ENCODE measurements at places on chromosomes 7 and 10. TPM values are rescaled to one million over a fixed set of nuclear protein-coding genes. Genes with fewer than 3 reads are reported as not detected.
A peak's percentile ranks its signal among the peaks of the same experiment; 100 is the strongest.

GRCh38 chr10:124289851-124290795 is 128.6 kb downstream of the OAT start:
- no peak overlapping the region for H3K27ac ChIP-seq
- no peak overlapping the region for H3K4me3 ChIP-seq
- H3K36me3 ChIP-seq: no peaks in the 10 kb centered on the region
- DNase-seq: no peak
- H3K4me1 ChIP-seq: peaks cover 17% of the 10 kb centered on the region
- H3K27me3 ChIP-seq: no peaks in the 10 kb centered on the region

ZDHHC16 gene
- 58.1 TPM for total RNA-seq

GIMAP5 gene
- not detected for total RNA-seq

DNA sequence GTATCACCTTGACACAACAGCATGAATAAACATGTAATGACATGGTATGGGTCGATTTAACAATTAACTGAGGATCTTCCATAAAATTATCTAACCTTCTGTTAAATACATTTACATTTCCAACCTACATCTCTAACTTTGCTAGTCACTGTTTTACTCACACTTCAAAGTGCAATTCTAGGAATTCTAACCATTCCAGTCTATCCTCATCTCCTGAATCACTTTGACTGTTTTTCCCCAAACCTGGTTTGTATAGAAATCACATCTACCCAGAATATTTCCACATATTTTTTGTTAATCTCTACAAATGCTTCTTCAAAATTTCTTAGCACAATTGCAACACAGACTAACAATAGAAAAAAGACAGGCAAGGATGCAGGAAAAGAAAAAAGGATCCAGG is 6.2 kb downstream of the ABI1 start:
- DNase-seq: no peak
- H3K36me3 ChIP-seq: peaks cover 6% of the 10 kb centered on the region
- no peak overlapping the region for H3K27ac ChIP-seq
- H3K4me3 ChIP-seq: no peak overlapping the region

DNA sequence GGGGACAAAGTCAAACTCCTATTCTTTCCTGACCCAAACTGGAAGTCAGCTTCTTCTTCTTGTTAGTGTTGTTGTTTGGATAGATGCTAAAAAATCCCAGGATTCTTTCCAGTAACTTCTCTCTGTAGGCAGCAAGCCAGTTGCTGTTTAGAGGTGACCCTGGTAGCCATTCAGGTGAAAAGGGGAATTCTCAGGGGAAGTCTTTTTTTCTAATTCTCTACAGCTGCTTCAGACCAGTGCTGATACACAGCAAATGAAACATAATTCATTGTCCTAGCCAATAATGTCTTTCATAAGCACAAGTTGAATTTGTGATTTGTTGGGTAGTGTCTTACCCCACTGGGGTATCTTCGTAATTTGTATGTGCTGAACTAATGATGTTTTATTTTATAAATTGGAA is 357.3 kb downstream of the BBS9 start:
- H3K4me1 ChIP-seq: peaks cover 14% of the 10 kb centered on the region
- DNase-seq: no peak
- no peak overlapping the region for H3K4me3 ChIP-seq

- no peak overlapping the region for H3K27ac ChIP-seq
- H3K27me3 ChIP-seq: no peaks in the 10 kb centered on the region
- peaks cover 12% of the 10 kb centered on the region for H3K4me1 ChIP-seq
- H3K36me3 ChIP-seq: no peaks in the 10 kb centered on the region
Measured at GRCh38 chr7:129161524-129162225, 17.2 kb downstream of the TSPAN33 start.

DNA sequence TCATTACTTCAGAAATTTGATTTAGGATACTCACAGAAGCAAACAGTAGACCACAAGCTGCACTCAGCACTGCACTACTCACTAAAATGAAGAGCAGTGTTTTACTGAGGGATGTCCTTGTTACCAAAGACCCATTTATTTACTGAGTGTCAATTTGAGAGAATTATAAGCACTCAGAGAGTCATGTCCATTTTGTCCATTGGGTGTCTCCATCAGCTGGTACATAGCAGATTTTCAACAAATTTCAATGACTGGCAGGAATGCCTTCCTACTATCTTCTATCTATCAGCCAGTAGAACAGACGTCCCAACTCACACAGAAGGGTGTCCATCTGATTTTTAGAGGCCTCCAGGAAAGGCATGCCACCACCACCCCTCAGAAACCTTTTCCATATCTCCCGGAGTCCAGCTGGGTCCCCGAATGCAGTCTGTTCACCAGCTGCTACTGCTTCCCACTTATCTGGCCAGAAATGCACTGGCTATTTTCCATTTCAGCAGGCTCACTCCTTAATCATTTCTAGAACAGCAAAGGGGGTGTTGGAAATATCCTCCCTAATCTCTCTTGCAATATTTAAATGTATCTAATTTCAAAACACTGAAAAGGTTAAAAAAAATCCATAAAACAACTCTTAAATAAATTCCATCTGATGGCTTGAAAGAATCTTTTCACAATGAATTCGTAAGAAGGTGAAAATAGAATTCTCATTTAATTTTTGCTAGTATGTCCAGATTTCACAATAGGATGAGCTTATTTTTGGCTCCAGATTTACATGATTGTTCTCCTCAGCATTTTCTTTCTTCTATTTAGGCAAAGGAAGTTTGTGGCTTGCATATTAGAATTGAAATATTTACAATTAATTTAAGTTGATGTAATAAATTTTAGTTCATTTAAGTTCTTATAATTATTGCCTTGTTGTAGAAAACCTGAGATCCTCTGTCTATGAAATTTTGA is 1164.0 kb upstream of the CELF2 start:
- DNase-seq: no peak
- H3K36me3 ChIP-seq: peaks cover 2% of the 10 kb centered on the region
- H3K4me3 ChIP-seq: no peak overlapping the region
- no peak overlapping the region for H3K27ac ChIP-seq

DNA sequence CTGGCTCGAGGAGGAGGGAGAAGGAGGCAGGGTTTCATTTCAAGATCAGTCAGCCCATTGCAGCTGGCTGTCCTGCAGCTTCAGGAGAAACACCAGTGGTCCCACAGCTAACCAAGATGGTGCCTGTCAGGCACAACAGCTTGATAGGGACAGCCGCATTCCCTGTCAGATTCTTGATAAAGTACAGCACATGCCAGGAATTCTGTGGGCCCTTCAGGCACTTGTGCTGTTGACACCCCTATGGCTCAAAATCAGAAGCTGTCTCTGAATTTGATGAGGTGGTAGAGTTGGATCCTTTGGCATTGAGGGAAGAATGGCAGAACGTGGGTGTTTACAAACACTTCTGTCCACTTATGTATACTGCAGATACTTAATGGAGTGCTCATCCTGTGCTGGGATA is 354.3 kb downstream of the KCNMA1 start:
- no peaks in the 10 kb centered on the region for H3K4me1 ChIP-seq
- no peak for DNase-seq
- no peak overlapping the region for H3K27ac ChIP-seq
- no peaks in the 10 kb centered on the region for H3K36me3 ChIP-seq

GRCh38 chr10:21308946-21309345 is 216.5 kb downstream of the SKIDA1 start:
- H3K4me1 ChIP-seq: peaks cover 17% of the 10 kb centered on the region
- no peak overlapping the region for H3K4me3 ChIP-seq
- no peaks in the 10 kb centered on the region for H3K27me3 ChIP-seq
- H3K36me3 ChIP-seq: no peaks in the 10 kb centered on the region
- H3K27ac ChIP-seq: no peak overlapping the region
- DNase-seq: no peak

GRCh38 chr10:120841522-120842189 is 9.5 kb upstream of the WDR11 start:
- no peak for DNase-seq
- H3K36me3 ChIP-seq: no peaks in the 10 kb centered on the region
- no peak overlapping the region for H3K4me3 ChIP-seq

DNA sequence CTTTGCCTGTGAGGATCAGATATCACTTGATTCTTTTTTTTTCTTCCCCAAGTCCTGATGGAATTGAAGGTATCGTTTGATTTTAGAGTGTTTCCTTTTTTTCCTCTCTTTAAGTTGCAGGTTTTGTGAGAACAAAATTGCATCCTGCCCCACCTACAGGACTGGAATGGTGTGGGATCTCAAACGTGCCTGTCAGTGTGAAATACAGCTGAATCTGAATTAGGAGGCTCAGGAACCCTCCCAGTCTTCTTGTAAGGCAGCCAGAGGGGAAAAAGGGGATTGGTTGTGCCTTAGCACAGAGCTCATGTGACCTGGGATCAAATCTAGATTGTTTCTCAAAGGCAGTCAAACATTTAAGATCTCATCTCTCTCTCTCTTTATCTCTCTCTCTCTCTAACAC is 32.7 kb upstream of the KLHL7 start:
- DNase-seq: no peak
- H3K4me3 ChIP-seq: no peak overlapping the region
- H3K27me3 ChIP-seq: peaks cover 10% of the 10 kb centered on the region
- peak overlapping the region; percentile 4 for H3K27ac ChIP-seq

SLC26A5 gene
- not detected for total RNA-seq

GRCh38 chr10:70592186-70592735 is 10.3 kb downstream of the PRF1 start:
- peaks cover 6% of the 10 kb centered on the region for H3K27me3 ChIP-seq
- H3K4me3 ChIP-seq: no peak overlapping the region
- no peak for DNase-seq
- no peaks in the 10 kb centered on the region for H3K36me3 ChIP-seq

GRCh38 chr10:24465891-24466818 is 257.2 kb downstream of the KIAA1217 start:
- DNase-seq: no peak
- H3K27ac ChIP-seq: no peak overlapping the region
- H3K27me3 ChIP-seq: no peaks in the 10 kb centered on the region
- no peak overlapping the region for H3K4me3 ChIP-seq

GRCh38 chr7:43753271-43753810 is 5.1 kb upstream of the BLVRA start:
- H3K36me3 ChIP-seq: no peaks in the 10 kb centered on the region
- H3K4me1 ChIP-seq: peaks cover 5% of the 10 kb centered on the region
- H3K4me3 ChIP-seq: no peak overlapping the region
- H3K27ac ChIP-seq: no peak overlapping the region
- peaks cover 28% of the 10 kb centered on the region for H3K27me3 ChIP-seq

GRCh38 chr10:43223056-43223455 is 43.8 kb downstream of the RASGEF1A start:
- DNase-seq: no peak
- peaks cover 46% of the 10 kb centered on the region for H3K27me3 ChIP-seq

GRCh38 chr10:25875556-25876165 is 58.4 kb upstream of the MYO3A start:
- no peak overlapping the region for H3K27ac ChIP-seq
- H3K4me1 ChIP-seq: no peaks in the 10 kb centered on the region
- no peaks in the 10 kb centered on the region for H3K36me3 ChIP-seq
- no peak overlapping the region for H3K4me3 ChIP-seq

ATOH7 gene
- 0.20 TPM for total RNA-seq

DNA sequence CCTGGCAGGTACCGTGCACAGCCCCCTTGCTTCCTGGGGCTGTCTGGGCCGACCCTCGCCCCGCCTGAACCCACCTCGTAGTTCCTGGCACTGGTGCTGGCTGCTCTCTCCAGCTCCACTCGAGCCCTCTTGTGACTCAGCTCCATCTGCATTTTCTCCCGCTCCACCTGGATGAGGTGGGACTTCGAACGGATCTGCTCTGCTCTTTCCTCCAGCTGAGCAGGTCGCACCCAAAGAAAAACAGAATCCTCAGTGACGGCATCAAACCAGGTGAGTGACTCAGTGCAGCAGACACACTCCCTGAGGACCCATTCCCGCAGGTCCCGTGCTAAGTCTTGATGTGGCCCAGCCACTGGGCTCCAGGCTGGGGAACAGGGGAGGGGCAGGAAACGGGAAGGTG is 7.4 kb downstream of the MAD1L1 start:
- H3K27ac ChIP-seq: no peak overlapping the region
- DNase-seq: no peak
- peaks cover 10% of the 10 kb centered on the region for H3K36me3 ChIP-seq
- H3K4me3 ChIP-seq: no peak overlapping the region
- H3K27me3 ChIP-seq: no peaks in the 10 kb centered on the region
- H3K4me1 ChIP-seq: no peaks in the 10 kb centered on the region

CRHR2 gene
- total RNA-seq: 0.18 TPM

DNA sequence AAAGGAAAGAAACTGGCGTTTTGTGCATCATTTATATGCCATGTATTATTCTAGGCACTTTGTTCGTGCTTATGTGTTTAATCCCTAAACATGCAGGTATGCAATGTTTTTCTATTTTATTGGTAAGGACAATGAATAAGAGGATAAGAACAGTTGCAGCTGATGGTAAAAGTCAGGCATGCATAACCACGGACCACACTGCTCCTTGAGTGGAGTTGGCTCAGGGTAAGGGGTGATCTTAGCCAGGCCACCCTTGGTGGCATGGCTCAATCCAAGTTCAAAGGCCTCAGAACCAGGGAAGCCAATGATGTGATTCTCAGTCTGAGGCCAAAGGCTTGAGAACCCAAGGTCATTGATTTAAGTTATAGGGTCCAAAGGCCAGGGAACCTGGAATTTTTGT is 1068.1 kb downstream of the NRG3 start:
- DNase-seq: no peak
- no peak overlapping the region for H3K27ac ChIP-seq
- peaks cover 3% of the 10 kb centered on the region for H3K36me3 ChIP-seq
- no peaks in the 10 kb centered on the region for H3K4me1 ChIP-seq

DNA sequence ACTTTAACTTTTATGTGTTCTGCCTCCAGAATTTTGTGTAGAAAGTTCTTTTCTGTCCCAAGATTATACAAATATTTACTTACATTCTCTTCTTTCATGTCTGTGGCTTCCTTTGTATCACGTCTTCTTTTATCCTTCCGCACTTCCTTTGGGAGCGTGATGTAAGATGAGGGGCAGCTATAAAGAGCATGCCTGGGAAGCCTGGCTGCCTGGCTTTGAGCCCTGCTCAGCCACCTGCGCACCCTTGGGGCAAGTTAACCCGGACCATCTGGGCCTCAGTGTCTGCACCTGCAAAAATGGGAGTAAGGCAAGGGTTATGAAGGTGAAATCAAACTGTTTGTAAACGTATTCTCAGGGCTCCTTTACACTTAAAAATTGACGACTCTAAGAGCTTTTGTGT is 25.2 kb downstream of the PALD1 start:
- no peaks in the 10 kb centered on the region for H3K36me3 ChIP-seq
- no peak overlapping the region for H3K4me3 ChIP-seq
- H3K4me1 ChIP-seq: peaks cover 60% of the 10 kb centered on the region
- no peak overlapping the region for H3K27ac ChIP-seq
- DNase-seq: no peak

DNA sequence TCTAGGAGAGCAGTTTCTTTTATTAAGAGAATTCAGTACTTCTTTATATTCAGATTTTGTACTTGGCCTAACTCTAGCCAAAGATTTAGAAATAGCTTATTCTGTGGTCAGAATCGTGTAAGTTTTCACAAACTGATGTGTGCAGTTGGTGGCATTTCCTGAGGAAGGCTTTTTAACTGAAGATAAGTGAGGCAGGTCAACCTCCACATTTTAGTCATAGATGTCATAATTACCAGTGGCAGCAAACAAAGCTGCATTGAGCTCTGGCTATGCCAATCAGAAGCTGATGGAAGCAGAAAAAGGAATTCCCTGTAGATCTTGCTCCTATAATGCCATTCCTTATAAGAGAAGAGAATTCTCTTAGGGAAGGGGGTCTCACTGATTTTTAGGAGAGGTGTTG is 141.3 kb upstream of the SP8 start:
- H3K4me3 ChIP-seq: no peak overlapping the region
- no peak for DNase-seq
- peaks cover 8% of the 10 kb centered on the region for H3K36me3 ChIP-seq
- no peak overlapping the region for H3K27ac ChIP-seq

- no peak overlapping the region for H3K4me3 ChIP-seq
- no peaks in the 10 kb centered on the region for H3K36me3 ChIP-seq
- H3K27me3 ChIP-seq: no peaks in the 10 kb centered on the region
- no peak overlapping the region for H3K27ac ChIP-seq
- no peak for DNase-seq
Measured at GRCh38 chr10:13594641-13595040, 7.9 kb downstream of the PRPF18 start.

Measured in neural crest cell (in vitro differentiated cells).